ENCODE measurements at places on chromosomes 5 and 9.

- no peak for DNase-seq
These were observed 5.2 kb downstream of the IER5L start for GRCh38 chr9:129172816-129173215.

DNA sequence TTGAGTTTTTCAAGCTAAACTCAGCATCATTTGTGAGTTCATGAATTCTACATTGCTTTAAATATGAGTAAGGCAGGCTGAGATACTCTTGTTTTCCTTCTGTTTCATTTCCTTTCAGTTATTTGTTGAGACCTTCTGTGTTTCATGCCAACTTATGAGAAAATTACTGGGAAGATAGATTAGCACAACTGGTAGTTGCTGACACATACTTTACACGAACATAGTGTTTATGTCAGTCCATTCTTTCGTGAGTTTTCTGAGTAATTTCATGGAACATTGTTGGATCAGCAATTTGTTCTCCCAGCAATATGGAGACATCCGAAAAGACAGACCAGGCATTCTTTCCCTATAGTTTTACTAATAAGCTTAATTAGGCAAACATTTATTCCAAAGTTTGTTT, 102.0 kb upstream of the SMC5 start:
- DNase-seq = no peak

GRCh38 chr9:134487066-134487710, 154.4 kb upstream of the COL5A1 start:
- no peak for DNase-seq

- DNase-seq = no peak
These were observed 435.1 kb upstream of the ST8SIA4 start for GRCh38 chr5:101338226-101338625.

- no peak for DNase-seq
These were observed 201.5 kb downstream of the FRMD3 start for GRCh38 chr9:83336706-83337105.

- DNase-seq = no peak
These were observed 98.6 kb upstream of the DAP start for GRCh38 chr5:10859393-10860195.

- DNase-seq = no peak
These were observed 38.4 kb upstream of the ORM1 start for GRCh38 chr9:114284316-114285060.

- DNase-seq = no peak
These were observed 75.9 kb upstream of the DAB2 start for GRCh38 chr5:39500551-39501175.

DNA sequence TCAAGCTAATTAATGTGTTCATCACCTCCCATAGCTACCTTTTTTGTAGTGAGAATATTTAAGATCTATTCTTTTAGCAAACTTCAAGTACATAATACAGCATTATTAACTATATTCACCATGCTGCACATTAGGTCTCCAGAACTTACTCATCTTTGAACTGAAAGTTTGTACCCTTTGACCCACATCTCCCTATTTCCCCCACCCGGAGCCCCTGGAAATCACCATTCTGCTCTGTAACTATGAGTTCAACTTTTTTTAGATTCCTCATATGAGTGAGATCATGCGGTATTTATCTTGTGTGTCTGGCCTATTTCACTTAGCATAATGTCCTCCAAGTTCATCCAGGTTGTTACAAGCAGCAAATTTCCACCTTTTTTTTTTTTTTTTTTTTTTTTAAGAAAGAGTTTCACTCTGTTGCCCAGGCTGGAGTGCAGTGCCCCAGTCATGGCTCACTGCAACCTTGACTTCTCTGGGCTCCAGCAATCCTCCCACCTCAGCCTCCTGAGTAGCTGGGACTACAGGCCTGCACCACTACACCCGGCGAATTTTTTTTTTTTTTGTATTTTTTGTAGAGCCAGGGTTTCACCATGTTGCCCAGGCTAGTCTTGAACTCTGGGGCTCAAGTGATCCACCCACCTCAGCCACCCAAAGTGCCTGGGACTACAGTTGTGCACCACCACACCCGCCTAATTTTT, 100.4 kb upstream of the SAP30L start:
- no peak for DNase-seq

DNA sequence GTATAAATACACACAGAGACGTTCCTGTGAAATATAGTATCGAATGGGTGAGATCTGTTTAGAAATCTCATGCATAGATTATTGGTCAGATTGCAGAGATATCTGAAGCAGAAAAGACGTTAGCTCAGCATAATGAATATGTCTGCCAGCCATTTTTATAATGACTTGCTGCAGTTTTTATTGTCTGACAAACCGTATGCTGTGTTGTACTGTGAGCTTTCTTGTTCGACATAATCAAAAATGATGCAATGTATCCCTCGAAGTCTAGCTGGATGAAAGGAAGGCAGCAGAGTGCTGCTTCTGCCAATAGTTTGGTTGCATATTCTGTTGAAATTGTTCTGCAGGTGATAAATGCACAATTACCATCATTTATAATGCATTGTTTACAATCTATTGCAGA, 514.9 kb upstream of the ARRDC3 start:
- DNase-seq = no peak

- no peak for DNase-seq
These were observed 200.9 kb downstream of the AUH start for GRCh38 chr9:91160599-91161464.

GRCh38 chr5:74957906-74958305, 91.7 kb upstream of the FAM169A start:
- no peak for DNase-seq

DNA sequence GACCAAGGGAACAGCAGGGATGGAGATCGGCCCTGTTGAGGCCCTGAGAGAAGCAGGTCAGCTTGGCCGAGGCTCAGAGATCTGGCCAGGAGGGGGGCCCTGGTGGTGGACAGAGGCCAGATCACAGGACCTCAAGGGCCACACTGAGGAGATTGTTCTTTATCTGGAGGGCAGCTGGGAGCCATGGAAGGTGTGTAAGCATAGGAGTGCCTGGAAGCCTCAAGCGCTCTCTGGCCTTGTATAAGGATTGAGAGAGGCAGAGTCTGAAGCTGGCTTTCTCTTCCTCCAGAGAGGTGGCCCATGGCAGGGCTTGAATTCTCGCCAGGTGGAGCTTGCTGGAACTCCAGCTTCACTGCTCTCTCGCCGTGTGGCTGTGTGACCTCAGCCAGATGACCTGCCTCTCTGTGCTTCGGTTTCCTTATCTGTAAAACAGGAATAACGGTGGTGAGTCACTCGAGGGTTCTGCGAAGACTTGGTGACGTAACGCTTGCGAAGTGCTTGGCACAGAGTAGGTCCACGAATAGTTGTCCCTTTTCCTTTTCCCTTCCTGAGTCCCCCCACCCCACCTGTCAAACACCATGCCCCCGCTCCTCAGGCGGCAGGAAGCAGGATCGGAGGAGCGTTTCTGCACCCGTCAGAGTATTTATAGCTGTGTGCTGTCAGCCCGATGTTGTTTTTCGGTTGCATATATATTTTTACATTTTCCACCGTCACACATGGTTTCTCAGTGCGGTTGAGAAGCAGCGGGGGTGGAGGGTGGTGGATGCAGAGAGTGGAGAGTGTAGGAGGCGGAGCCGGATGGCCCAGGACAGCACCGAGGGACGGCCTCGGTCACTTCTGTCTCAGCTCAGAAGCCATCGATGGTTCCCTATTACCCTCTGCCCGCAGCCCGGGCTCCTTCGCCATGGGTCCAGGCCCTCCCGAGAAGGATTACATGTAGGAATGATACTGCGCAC, 17.0 kb upstream of the CRB2 start:
- no peak for DNase-seq

DNA sequence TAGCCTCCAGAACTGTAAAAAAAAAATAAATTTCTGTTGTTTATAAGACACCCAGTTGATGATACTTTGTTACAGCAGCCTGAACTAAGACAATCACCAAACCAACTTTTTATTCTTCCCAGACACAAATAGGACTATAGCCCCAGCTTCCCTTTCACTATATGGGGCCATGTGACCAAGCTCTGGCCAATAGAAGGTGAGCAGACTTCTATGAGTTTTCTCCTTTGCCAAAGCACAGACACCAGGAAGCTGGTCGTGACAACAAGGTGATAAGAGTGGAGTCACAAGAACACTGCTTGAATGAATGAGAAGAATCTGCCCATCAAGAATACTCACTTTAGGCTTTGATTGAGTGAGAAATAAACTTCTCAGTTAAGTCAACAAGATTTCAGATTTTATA, 217.7 kb downstream of the DEPDC1B start:
- no peak for DNase-seq

DNA sequence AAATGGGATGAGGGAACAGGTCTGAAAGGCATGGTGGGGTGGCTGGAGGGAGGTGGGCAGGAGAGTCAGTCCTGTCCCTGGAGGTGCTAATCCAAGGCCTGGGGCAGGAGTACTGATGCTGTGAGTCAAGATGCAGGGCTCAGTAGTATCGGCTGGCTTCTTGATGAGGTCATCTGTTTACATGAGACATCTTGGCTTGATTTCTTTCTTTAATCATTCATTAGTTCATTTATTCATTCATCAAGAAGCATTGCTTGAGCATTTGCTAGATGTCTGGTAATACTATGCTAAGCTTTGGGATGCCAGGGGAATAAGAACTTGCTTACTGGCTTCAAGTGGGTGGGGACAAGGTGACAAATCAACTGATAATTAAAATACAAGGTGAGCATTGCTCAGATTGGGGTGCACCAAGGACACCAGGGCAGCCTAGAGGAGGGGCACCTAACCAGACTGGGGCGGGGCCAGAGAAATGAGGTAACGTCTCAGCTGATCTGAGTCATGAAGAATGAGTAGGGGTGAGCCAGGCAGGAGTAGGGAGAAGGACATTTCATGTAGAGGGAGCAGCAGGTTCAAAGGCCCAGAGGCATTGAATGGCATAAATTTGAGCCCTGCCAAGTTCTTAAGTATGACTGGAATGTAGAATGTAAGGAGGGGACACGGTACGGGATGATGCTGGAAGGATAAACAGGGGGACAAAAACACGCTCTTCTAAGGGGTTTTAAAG, 88.8 kb downstream of the EGFLAM start:
- no peak for DNase-seq

- DNase-seq = no peak
These were observed 2.3 kb downstream of the NMRK1 start for GRCh38 chr9:75085640-75086039.

DNA sequence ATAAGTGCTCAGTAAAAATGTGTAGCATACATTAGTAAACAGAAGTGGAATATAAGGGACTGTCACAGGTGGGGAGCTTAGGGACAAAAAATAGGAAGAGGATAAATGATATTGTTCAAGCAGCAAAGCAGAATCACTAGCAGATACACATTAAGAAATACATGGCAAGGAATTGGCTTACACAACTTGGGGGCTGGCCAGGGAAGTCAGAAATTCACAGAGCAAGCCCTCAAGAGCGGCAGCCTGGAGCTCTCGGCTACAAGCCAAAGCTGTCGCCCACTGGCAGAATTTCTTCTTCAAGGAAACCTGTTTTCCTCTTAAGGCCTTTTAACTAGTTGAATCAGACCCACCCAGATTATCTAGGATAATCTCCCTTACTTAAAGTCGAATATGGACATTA, 73.0 kb upstream of the SMIM23 start:
- no peak for DNase-seq

DNA sequence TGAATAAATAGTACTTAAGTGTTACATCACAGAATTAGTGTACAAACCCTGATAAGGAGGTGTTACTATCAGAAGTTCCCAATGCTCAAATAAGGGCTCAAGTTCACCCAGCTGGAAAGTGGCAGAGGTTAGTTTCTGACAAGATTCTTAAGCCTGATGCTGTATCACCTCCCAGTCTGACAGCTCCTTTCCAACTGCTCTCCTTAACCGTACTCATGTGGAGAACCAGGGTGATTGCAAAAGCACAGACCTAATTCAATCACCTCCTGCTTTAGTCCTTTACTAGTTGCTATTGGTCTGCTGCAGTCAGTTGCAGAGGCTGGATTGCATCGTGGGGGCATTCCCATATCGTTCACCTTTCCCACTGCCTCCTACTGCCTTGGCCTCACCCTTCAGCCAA, 100.4 kb upstream of the ZNF618 start:
- DNase-seq = no peak

DNA sequence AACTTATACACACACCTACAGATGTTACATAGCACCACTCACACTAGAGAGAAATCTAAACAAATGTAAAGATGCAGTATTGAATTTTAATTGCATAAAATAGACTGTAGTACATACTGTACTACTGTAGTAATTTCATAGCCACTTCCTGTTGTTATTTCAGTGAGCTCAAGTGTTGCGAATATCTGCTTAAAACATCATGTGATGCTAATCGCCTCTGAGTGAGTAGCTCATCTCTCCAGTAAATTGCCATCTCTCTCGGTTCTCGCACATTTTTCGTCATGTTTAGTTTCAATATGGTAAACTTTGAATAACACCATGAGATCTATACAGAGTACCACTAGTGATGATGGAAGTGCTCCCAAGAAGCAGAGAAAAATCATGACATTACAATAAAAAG, 22.0 kb upstream of the ARHGEF28 start:
- no peak for DNase-seq
